ENCODE measurements at places on chromosomes 2 and 18.

GRCh38 chr2:162091325-162092007, 17.5 kb upstream of the DPP4 start:
- DNase-seq: no peak

DNA sequence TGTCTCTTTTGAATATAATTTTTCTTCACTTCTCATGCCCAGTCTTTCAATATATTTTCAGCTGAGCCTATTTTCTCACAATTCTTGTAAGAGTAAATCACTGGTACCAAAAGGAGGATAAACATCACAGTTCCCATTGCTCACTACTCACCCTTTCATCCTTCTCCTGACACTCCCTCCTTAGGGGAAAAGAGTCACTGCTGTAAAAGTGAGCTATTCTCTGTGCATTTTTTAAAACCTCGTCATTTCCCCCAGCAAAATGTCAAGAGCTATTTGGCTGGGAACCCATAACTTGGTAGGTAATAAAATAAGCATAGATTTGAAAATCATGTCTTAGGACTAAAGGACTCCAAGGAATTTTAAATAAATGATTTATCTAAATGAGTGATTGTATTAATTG, 340.1 kb upstream of the GYPC start:
- no peak for DNase-seq

DNA sequence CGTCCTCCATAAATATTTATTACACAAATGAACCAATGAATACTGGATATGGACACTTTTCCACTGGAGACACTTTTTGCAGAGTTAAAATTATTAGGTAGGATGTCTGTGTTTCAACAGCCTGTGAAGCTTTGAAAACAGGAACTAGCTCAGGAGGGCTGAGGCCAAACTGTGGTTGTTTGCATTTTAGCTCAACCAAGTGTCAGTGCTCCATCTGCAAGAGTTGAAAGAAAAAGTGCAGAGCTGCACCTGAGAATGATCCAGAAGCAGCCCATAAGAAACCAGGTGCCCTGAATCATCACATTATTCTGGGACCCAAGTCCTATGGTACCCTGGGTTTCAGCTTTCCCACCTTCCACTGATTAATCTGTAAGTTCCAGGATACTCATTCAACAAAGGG, 180.4 kb downstream of the TRIB2 start:
- no peak for DNase-seq

- no peak for DNase-seq
Observed at GRCh38 chr2:198168651-198169050, 364.3 kb downstream of the PLCL1 start.

DNA sequence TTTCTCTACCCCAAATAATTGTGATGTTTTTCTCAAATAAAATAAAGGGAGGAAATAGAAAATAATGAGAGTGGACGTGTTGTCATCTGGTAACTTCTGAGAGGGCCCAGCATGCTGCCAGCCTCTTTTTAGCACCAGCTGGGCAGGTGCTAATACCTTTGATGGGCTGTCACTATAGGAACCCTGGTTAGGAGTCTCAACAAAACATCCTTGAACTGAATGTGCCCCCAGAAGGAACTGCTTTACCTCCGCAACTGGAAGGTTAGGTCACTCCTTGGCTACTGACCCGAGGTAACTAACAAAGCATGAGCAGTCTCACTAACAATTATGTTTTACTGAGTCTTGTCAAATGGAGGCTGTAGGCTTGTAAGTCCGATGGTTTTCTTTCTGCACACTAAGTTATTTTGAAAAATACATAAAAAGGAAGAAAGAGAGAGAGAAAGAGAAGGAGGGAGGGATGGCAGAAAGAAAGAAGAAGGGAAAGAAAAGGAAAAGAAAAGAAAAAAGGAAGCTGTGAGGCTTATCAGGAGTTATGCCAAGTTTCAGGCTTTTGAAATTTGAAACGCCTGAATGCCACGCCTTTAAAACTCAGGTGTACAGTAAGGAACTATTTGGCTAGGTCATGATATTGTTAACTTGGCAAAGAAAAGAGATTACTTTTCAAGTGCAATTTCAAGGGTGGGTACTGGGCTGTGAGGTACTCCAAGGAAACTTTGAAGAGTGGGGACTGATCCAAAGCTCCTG, 91.0 kb downstream of the TGIF1 start:
- no peak for DNase-seq

DNA sequence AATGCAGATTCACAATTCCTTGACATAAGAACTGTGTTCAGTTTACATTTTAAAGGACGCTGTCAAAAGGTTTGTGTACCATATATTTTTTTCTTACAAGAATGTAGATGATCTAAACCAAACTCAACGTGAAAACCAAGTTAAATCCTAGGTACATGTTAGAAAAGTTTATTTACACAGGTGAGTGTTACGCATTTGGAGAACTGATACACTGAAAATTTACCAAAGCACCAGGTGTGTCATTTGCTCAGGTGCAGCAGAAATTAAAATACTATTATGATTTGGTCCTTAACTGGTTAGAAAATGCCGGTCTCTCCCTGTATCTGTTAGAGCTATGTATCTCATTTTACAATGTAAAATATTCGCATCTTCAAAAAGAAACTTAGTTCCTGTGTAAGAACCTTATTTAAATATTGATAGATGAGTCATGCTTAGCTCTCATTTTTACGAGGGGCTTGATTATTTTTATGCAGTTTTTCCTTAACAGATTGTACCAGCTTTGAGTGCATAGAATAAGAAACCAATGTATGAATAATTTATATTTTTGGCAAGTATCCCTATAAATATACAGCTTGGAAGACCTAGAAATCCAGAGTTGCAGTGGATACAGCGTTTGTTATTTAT, 25.1 kb downstream of the MFF start:
- no peak for DNase-seq

DNA sequence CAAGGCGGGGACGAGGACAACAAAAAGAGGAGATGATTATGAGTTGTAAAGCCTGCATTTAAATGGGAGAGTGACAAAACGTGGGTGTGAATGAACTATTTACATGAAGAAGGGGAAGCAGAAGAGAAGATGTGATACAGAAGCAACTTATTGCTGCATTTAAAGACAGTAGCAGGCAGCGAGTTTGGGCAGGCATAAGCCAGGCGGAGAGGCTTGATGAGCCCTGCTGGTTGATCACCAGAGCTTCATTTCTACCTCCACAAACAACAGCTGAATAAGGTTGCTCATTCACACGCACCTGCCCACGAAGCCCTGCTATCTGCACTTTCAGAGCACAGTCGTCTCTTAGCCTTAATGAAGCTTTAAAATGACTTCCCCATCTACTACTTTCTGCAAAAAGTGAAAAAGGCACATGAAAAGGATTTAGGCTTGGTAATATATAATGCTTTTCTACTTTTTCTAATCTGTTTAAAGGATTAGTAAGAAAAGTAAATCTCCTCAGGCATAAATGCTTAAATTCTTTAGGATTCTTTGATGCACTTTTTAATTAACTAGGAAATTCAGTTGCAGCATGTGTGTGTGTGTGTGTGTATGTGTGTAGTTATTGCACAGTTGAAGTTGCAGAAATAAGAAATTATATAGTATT, 3.1 kb downstream of the SLC38A11 start:
- no peak for DNase-seq

DNA sequence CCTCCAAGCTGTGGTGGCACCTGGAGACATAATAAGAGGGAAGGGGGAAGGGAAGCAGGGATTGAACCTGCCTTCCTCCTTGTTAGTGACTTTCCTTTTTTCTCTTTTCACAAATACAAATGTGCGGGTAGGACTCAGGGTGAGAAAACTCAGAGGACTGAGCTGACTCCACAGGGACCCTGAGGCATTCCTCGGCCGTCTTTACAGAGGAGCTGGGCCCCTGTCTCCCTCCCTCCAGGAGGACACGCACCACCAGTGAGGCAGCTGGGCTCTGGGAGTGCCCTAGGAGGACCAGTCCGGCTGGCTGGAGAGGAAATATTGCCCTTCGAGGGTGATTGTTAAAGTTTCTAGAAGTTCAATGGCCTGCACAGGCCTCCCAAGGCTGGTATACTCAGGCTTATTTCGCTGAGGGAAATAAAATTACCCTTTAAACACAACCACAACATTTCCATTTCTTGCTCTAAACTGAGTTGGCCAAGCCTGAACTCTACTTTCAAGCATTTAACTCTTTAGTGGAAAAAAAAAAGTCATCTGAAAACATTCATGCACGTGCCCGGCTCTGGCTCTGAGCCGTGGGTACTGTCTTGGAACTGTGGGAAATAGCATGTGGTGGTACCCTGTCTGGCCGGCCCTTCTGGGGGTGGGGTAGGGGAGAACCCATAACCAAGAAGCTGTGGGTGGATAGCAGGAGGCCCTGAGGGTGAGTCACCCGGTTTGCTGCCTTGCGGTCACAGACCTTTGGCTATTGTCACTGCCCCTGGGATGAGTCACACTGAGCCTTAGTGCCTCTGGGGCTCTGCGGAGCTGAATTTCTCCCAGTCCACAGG, 116.0 kb downstream of the COPS8 start:
- DNase-seq: no peak

DNA sequence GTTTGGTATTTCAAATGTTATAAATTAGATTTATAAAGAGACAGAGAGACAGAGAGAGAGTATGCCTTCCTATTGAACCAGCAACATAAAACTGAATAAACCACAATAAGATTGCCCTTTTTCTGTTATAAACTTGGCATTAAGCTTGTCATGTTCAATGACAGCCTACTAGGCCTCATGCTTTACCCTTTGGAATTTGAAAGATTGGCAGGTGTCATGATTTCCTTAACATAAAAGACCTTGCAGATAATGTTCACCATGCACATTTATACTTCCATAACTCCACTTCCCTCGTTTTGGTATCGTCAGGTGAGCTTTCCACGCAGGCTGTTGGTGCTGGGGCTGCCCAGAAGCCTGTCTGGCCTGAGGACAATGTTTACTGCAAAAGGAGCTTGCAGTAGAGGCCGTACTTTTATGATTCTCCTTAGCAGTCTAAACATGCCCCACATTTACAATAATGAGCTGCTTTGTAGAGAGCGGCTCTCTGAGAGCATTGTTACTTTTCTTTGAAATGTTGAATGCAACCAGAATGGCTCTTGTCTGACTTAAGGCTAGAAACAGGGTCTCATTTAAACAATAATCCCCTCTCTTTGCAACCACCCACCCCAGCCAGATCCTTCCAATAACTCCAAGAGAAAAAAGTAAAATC, 379.1 kb upstream of the ATP5MC3 start:
- no peak for DNase-seq

DNA sequence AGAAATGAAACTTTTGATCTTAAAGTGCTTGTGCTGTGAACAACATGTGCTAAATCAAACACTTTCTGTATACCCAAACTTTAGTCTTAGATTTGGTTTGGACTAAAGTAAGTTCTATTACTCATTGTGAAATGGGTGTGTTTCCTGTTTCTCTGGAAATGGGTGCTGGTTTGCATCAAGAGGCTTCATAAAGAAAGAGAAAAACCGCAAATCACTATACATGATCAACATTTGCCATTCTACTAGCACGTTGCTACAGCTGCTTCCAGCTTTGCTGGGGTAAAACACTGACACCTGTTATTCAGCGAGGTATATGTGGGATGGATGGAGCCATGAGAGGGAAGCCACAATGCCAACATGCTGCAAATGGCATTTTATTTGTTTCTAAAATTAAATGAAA, 547.0 kb upstream of the ACVR2A start:
- no peak for DNase-seq

DNA sequence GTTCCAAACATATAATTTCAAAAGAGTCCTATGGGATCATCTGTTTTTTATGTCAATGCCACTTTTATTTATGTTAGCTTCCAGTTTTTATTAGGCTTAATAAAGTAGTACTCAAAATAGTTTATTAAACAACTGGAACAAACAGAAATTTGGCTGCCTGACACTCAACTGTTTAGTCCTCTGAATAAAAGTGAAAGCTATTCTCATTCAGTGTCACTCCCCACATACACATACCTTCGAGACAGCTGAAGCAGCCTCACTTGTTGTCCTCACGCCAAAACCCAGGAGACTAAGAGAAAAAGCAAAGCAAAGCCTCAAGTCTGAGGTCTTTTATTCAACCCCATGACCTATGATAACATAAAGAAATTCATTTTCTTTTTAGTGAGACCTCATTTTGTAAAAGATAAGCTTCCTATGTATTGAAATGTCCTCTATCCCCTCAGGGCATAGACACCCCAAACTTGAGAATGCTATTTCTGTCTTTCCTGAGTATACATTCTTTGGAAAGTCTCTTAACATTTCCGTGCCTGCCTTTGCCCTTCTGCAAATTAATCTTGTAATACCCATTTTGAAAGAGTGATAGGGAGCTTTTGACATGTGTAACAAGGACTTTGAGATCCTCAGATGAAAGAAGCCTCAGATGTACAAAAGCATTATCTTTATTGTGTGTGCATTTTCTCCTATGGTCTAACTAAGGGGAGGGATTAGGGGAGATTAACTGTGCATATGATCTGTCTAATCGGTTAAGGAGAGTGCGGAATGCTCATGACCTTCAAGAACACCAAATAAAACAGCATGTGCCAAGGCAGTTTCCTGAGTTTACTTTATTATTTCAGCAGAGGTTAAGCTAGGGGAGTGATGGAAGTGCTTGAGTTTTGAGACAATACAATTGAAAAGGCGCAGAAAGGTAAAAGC, 1523.7 kb upstream of the PIK3C3 start:
- DNase-seq: no peak

GRCh38 chr2:158782616-158783015, 12.5 kb upstream of the DAPL1 start:
- no peak for DNase-seq

DNA sequence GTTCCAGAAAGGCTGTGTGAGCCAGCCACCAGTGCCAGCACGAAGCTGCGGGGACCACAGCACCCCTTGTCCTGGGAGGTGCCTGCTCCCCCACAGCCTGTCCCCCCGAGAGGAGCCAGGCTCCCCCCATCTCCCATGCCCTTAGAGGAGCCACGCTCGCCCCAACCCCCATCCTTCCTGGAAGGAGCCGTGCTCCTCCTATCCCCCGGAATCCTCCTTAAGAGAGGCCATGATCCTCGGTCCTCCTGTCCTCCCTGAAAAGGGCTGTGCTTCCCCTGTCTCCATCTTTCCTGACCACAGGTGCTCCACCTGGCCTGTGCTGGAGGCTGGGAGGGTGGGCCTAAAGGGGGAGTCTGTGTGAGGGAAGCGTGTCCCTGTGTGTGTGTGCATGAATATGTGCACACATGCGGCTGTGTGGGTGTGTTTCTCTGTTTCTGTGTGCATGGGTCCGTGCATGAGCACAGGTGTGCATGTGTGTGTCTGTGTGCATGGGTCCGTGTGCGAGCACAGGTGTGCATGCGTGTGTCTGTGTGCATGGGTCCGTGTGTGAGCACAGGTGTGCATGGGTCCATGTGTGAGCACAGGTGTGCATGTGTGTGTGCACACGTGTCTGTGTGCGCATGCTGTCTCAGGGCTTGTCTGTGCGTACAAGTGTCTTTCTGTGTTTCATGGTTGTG, 80.3 kb downstream of the RTP5 start:
- DNase-seq: no peak

DNA sequence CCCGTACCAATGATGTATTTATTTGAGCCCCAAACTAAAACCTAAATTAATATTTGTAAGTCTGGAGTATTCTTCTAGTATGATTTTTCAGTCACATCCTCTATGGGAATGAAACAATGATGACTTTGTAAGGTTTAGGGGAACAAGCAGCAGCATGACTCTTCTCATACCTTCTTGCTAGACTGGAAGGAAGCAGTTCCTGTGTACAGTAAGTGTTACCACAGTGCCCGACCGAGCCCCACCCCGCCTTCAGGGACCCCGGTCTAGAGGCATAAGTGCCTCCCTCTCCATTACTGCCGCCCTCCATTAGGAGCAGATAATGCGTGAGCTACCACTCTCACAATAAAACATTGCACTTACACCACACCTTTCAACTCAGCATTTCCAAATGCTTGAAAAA, 599.3 kb downstream of the ARHGAP15 start:
- no peak for DNase-seq
